ENCODE measurements at places on chromosomes 1 and 21.

DNA sequence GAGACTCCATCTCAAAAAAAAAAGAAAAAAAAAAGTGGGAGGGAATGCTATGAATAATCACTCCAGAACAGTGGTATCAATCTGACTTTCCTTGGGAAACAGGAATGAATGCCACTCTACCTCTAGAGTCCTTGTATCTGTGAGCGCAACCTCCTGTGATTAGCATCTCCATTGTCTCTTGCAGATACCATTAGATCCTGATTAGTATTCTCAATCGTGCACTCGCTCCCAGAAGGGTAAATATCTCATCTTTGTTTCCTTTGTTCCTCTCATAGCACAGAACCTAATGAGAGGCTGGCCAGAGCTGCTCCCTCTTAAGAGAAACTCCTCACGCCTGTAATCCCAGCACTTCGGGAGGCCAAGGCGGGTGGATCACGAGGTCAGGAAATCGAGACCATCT lies 184.4 kb upstream of the KCNK2 start:
- DNase-seq: no peak

- DNase-seq: no peak
Observed at GRCh38 chr1:230079199-230080024, 12.4 kb downstream of the GALNT2 start.

GRCh38 chr1:184310157-184310819 lies 76.5 kb upstream of the C1orf21 start:
- DNase-seq: no peak

- no peak for DNase-seq
Observed at GRCh38 chr21:44459712-44460440, 4.6 kb downstream of the LRRC3 start.

- DNase-seq: no peak
Observed at GRCh38 chr21:28212061-28212460, 780.6 kb downstream of the LTN1 start.

DNA sequence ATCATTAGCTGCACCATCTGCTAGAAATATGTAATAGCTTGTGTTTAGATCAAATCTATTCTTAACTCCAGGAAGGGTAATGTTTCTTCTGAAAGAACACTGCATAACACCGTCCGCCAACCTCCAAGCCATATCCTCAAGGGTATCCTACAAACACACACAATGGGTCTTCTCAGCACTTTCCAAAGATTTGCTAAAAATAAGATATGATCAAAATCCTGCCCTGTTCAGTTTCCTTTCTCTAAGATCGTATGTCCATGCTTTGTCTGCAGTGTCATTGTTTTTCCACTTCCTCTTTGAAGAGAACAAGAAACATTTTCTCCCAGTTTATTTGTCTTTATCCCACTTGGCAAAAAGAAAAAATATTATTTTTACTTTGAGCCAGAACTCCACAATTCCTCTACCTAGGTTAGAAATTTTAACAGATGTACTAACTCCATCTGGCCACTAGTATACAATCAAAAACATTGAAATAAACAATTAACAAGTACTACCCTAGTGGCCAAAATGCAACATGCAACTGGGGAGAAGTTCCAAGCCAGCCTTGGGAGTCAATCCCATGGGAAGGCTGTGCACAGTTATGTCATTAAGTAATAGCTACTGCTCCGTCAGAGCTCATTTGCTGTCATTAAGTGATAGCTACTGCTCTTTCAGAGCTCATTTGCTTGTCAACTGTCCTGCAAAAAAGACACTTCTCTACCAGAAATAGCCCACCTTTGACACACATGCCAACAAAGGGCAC lies 37.8 kb downstream of the FRRS1 start:
- DNase-seq: no peak

DNA sequence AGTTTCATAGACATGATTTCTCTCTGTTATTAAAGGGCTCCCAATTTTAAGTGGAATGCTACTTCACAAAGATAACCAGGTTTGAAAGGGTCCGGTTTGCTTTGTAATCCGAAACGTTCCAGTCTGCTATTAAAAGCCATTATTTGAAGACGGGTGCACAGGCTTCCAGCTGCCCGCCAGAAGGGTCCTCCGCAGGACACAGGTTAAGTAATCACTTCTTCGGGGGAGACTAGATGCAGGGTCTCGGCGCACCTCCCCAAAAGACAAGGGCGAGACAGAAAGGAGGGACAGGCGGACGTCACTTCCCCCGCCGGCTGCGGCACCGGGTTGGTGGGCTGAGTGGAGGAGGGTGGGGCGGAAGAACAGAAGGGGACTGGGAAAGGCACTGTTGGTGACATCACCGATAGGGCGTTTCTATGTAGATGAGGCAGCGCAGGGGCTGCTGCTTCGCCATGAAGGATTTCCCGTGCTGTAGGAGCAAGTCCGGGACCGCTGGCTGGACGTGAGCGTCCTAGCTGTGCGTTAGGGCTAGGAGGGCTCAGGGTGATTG lies 8.9 kb downstream of the RNU1-2 start:
- peak; percentile 100 for DNase-seq

All from activated CD8-positive, alpha-beta memory T cell treated with anti-CD3 and anti-CD28 coated beads, Interleukin-2, amount 10 ng/mL, durations not matched to agents 7 days and 5 days (primary cell).